ENCODE measurements at places on chromosomes 16 and 17.

DNA sequence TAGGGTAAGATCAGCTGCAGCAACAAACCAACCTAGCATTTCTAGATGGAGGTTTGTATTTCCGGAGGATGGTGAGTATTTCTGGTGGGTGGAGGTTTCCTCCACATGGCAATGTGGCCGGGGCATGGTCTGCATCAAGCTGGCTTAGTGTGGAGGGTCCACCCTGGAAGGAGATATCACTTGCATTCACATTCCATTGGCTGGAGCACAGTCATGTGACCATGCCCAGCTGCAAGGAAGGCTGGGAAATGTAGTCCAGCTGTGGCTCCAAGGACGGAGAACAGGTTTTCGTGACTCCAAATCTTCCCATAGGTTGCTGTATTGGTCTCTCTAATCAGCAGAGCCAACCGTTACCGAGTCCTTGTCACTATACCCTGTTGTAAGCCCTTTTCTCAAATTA is 68.7 kb downstream of the RAI1 start:
- peak; percentile 85 for DNase-seq

- DNase-seq = no peak
Observed at GRCh38 chr16:65429504-65430181, 307.8 kb upstream of the CDH11 start.

DNA sequence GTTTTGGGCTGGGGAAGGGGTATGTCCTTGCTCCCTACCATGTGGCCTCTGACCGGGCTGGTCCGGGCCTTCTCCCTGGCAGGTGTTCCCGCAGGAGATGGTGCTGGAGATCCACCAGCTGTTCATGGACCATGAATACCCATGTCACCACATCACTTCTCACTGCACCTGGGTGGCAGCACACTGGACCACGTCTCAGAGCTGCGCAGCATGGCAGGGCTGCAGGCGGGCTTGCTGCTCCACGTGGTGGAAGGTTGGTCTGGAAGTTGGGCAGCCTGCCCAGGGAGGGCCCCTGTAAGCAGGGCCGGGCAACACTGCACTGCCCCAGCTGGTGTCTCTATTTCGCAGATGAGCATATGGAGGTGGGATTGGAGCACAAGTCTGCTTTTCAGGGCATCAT is 169.5 kb upstream of the ZNF267 start:
- DNase-seq = no peak

DNA sequence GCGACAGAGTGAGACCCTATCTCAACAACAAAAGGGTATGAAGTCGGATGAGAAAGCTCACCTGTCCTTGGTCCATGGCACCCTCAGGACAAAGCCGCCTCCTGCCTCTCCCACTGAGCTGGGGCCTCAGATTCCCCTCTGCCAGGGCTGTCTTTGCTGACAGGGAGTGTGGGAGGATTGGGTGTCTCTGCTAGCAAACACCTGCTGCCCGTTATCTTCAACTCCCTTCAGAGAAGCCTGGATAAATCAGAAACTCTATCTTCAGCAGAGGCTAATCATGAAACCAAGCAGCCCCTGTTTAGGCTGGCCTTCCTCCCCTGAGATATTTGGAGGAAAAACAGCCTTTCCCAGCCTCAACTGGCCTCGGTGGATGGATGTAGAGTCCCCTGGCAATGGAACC is 36.3 kb upstream of the CDH1 start:
- DNase-seq = no peak

GRCh38 chr16:88306860-88307545 is 75.8 kb upstream of the ZNF469 start:
- no peak for DNase-seq

DNA sequence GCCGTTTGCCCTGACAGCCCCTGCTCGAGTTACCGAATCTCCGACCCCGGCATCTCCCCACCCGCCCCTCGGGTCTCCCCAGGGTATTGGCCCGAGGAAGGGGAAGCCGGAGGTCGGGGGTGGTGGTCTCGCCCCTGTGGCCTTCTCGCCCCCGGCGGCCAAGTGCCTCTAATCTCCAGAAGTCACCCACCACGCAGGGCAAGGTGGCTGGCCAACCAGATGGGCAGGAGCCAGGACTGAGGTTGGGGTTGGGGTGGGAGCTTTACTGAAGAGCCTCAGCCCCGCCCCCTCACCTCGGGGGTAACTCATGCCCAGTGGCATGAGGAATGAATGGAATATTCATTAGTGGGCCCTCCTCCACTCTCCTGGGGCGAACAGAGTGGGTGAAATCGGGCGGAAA is 637 bp downstream of the DHRS11 start:
- no peak for DNase-seq

DNA sequence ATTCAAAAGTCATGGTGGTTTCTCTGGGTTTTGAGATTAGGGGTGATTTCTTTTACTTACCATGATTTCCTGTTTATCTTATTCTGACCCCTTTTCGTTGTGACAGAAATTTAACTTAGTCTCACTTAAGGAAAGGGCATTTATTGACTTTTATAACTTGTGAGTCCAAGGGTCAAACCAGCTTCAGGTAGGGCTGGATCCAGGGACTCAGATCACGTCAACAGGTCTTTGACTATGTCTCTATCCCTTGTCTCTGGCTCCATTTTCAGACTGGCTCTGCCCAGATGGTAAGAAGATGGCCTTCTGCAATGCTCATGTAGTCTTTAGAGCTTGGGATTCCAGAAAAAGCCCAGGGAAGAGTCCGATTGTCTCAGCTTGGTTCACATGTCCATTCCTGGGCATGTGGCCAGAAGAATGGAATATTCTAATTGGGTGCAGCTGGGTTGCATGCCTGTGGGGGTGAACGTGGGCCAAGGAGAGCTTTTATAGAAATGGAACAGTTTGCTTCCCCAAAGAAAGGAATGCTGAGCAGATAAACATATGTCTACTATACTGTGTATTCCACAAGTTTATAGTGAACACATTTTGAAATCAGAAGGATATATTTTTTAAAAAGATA is 13.4 kb downstream of the USP43 start:
- no peak for DNase-seq

DNA sequence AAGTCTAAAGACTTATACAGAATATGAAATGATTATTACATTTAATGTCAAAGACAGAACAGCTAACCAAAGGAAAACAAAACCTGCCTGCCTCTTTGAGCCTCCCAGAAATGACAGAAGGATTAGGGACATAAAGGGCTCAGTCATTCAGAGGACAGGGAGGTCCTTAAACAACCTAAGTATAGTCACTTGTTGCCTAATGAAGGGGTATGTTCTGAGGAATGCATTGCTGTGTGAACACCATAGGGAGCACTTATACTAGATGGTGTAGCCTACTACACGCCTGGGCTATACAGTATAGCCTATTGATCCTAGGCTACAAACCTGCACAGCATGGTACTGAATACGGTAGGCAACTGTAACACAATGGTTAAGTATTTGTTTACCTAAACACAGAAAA is 106.4 kb downstream of the PARN start:
- DNase-seq = no peak

DNA sequence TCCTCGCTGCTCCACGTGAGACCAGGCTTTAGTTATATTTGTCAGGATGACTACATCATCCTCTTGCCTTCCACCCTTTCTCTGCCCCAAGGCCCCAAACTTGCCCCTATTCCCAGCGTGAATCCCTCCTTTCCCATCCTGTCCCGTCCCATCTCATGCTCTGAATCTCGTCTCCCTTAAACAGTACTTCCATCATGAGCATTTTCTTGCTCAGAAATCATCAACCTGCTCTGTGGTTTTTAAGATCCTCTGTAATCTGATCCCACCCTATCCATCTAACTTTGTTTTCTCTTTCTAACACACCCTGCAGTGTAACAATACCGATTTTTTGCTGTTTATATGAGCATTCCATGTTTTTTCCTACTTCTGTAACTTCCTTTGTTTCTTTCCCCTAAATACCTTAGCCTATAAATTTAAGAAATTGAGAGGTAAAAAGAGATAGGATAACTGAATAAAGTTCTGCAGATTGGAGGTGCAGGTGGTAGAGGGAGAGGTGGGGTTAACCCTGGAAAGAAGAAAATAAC is 39.7 kb downstream of the MRTFB start:
- DNase-seq = no peak

DNA sequence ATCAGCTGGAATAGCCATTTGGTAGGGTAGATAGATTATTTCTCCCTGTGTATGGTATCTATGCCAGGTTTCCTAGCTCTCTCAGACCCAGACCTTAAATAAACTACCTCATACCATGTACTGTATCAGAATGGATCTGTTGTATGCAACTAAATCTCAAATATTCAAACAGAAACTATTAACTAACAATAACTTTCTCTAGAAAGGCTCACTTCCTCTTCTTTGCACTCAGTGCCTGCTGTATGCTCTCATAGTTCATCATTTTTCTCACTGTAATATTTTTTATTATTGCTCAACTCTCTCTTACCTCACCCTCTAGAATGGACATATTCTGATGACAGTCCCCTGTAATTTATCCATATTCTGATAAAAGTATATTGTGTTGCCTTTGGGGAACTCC is 182.4 kb downstream of the TOX3 start:
- DNase-seq = no peak

All from NCI-H1436 treated with DMSO at 0.1 percent for 48 hours (cell line).